ENCODE measurements at places on chromosomes 11 and 22.

GRCh38 chr11:68296344-68297051 lies 15.9 kb upstream of the LRP5 start:
- DNase-seq, result no peak

DNA sequence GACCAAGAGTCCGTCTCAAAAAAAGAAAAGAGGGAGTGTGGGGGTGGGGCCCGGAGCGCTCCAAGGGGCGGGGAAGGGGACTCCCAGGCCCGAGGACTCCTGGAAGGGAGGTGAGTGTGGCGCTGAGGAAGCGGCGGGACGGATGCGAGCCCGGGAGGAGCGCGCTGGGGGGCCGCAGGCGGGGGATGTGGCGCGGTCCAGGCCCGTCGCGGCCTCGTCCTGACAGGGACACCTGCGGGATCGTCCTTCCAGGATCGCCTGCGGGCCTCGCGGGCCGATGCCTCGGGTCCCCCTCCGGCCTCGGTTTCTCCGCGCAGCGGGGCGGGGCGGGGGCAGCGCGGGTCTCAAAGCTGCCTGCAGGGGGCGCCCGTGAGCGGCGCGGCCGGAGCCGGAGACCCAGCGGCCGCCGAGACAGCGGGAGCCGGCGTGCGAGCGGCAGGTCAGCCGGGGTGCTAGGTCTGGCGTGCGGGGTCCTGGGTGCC lies 3.8 kb upstream of the ADORA2A start:
- DNase-seq, result peak; percentile 54

DNA sequence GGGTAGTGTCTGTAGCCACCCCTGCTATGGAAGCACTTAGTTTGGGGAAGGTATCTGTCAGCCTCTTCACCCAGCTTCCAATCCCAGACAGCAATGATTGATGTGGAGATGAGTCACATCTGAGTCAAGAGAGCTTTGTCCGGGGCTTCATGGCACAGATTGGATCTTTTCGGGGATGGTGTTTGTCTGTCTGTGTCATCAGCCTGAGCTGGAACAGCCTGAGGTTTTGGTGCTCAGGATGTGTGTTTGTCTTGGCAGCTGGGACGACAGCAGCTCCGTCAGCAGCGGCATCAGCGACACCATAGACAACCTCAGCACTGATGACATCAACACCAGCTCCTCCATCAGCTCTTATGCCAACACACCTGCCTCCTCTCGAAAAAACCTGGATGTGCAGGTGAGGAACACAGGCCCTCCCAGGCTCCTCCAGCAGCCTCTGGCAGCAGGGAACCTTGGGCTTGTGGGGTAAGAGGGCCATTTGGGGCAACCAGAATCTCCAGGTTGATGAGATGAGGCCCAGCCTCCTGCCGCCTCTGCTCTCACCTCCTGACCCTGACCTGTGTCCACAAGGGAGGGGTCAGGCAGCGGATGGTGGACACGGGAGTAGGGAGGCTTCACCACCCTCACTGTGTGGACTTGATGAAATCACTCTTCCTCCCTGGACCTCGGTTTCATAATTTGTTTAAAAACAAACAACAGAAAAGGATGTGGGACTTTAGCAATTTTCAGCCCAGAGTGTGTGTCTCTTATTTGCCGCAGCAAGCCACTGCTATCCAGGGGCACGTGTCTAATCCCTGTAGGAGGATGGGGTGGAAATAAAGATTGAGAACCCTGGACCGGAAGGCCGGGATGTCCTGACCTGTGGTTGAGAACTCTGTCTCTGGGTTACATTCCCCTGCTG lies 124.3 kb downstream of the DBX1 start:
- DNase-seq, result no peak

DNA sequence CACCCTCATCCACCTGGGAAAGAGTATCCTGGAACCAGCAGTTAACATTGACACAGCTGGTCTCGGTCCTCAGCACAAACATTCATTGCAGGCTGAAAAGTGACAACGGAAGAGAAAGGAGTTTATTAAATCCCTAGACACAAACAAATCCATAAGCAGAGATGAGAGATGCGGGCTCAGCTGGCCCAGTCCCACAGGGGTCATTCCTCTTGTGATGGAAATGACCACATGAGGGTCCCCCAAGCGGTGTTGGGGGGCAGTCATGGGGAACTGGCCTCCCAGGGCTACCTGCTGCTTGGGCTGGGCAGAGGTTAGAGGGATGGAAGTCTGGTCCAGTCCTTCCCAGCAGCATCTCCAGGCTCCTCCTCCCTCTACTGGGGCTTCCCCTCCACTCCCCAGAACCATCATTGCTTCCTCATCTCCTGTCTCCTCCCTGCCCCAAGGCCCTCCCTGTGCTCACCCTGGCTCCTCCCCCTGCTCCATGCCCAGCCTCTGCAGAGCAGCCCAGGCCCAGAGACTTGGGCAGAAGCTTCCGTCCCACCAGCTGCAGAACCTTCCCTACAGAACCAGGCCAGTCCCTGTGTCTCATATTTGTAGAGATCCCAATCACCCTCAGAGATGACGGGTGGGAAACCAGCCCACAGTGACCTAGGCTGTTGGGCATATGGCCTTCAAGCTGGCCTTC lies 5.4 kb upstream of the IGLL5 start:
- no peak for DNase-seq

DNA sequence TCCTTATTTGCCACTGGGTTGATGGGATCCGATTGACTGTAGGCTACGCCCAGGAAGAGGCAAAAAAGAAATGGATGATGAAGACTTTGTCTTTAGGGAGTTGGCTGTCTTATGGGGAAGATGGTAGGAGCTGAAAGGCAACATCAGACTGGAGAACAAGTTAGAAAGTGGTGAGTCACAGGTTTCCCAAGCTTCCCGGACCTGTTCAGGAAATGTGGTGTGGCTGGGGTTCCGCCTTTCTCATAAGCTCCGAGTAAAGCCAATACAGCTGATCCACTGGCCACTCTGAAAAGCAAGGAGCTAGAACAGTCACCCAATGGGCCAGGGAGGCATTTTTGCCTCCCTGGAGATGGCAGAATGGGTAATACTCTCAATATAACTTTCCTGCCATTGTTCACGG lies 194.5 kb downstream of the SNX19 start:
- DNase-seq, result no peak

- DNase-seq, result no peak
Observed at GRCh38 chr11:106202935-106203620, 125.6 kb downstream of the AASDHPPT start.

DNA sequence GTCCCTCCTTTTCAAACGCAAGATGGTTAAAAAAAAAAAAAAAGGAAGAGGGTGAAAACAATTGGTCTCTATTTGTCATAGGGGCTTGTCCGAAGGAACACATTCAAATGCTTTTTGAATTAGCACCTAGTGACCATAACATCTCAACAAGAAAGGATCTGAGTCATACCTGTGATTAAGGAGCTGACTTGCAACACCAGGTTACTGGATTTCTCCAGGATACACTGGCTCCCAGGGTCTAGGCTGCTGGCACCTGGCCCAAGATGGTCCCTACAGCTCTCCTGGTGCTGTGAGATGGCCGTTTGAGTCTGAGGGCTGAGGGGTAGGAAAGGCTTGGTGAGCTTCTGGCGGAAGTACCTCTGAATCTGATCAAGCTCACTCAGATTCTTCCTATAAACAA lies 28.4 kb upstream of the UCP3 start:
- DNase-seq, result no peak

DNA sequence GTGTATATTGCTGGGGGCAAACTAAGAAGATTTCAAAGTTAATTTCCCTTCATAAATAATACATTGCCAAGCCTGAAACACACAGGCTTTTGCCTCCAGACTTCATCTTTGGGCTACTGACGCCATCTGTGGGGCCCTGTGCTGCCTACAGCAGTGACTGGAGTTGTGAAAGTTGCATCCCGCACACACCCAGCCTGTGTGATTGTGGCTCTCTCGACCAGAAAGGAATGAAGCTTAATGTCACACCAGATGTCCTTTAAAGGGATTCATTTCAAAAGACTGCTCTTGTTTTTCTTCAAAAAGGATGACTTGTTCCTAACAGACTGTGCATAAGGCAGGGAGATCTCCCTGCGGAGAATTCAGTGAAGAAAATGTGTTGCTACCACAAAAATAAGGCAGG lies 210.5 kb downstream of the FAM181B start:
- DNase-seq, result no peak

- DNase-seq, result no peak
Observed at GRCh38 chr11:128732471-128733277, 38.8 kb downstream of the FLI1 start.

DNA sequence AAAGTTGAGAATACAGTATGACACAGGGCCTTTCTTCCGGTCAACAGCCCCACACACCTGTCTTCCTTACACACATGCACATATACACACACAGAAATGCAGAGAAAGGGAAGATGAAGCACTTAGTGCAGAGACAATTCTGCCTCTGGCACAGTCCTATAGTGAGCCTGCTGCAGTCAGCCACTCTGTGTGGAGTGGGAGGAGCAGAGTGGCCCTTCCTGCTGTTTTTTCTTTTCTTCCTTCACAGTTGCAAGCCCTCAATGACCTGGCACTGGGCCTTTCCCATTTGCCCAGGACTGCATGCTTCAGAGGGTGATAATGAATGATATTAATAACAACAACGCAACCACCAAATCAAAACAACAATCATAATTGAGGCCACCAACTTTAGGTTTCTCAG lies 527.0 kb upstream of the B3GAT1 start:
- DNase-seq, result no peak

DNA sequence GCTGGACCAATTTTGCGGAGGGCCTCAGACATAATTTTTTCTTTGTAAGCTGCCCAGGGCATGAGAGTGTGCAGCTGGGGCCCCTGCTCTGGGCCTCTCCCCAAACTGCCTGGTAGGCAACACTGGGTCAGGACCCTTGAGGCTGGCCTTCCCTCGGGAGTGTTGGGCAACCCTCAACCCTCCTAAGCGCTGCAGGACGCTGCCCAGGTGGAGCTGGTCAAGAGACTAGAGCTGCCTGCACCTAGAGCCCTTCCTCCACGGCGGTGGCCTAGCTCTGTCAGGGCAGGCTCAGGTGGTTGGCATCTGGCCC lies 505 bp upstream of the TMEM132A start:
- no peak for DNase-seq

- no peak for DNase-seq
Observed at GRCh38 chr11:45173064-45173463, 26.6 kb downstream of the PRDM11 start.

DNA sequence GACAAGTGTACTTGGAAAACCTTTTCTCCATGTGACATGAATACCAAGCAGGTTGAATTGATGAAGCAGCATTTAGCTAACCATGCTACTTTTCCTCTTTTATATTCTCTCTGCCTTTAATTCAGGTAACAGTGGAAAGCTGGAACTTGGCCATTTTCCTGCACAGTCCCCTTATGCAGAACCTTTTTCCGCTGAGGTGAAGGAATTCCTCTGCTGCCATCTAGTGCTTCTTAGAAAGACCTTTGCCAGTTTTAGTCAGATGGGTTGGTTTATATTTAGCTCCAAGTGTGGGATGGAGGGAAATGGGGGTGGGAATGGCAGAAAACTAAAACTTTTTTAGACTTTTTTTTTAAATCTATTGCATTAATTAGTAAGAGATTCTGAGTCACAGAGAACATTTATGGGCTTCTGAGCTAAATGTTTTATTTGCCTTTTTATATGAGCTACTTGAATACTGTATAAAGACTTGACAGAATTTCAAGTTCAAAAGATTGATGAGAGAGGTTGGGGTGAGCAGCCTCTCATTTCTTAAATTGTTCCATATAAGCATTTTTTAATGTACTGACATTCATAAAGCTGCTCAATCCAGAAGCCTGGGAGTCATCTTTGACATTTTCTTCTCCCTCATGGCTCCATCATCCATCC lies 153.9 kb upstream of the ZC3H12C start:
- no peak for DNase-seq

GRCh38 chr11:68832476-68833181 lies 9.1 kb downstream of the CPT1A start:
- DNase-seq, result no peak

GRCh38 chr11:63492441-63492840 lies 1.5 kb upstream of the PLAAT5 start:
- no peak for DNase-seq

DNA sequence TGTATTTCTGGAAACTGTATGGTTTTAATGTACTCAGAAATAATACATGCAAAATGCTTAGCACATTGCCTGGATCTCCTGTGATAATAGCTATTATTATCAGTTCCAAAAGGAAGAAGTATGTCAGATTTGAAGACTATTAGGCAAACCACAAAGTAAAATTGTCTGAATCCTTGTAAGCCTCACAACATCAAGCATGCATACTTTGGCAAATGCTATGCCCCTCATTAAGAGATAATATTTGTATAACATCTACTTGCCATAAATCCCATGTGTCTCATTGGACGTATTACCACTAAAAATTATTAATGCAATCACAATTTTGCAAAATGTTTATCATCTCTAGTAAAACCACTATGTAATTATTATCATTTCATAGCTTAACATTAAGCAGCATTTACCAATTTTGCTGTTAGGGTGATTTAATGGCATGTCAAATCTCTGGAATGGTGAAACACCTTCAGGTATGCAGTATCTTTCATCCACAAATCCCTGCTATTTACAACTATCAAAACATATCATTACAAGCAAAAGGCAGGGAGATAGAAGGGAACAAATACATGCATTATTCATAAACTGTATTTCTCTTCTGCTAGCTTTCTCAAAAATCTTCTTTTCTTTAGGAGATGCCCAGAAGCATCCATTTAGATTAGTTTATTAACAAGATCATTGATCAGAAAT lies 974.6 kb upstream of the RAG2 start:
- DNase-seq, result no peak

- no peak for DNase-seq
Observed at GRCh38 chr11:133323354-133323753, 208.9 kb downstream of the OPCML start.

- DNase-seq, result no peak
Observed at GRCh38 chr22:48664586-48664985, 1163.1 kb downstream of the BRD1 start.

GRCh38 chr22:22599248-22599647 lies 40.2 kb upstream of the PRAME start:
- no peak for DNase-seq

- no peak for DNase-seq
Observed at GRCh38 chr11:6638429-6638828, 17.2 kb downstream of the DCHS1 start.

GRCh38 chr11:64239662-64240434 lies 1.0 kb upstream of the FKBP2 start:
- no peak for DNase-seq

- no peak for DNase-seq
Observed at GRCh38 chr11:8040921-8041285, 40.1 kb upstream of the TUB start.

DNA sequence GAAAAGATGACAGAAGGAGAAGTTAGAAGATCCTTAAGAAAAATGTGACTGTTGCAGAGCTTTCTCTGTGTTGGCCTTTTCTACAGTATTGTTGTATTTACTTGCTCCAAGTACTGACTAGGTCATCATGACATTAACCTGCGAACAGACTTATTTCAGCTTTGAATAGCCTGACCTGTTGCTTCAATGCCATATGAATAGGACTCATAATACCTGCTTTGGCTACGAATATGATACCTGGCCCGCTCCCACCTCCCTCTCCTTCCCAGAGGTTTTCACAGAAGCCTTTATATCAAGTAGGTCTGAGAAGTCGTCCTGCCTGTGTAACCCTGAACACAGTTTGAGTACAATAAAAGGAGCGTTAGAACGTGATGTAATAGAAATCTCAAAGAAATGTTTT lies 169.6 kb upstream of the PGR start:
- no peak for DNase-seq
